ENCODE measurements at places on chromosomes 12 and 14.

GRCh38 chr12:80715713-80716249, 931 bp upstream of the MYF5 start:
- no peak for DNase-seq

GRCh38 chr12:125519026-125519651, 453.9 kb downstream of the AACS start:
- no peak for DNase-seq

- DNase-seq = no peak
These were observed 21.6 kb upstream of the NR4A1 start for GRCh38 chr12:52029685-52030084.

GRCh38 chr12:109029411-109029810, 8.5 kb upstream of the SVOP start:
- no peak for DNase-seq

DNA sequence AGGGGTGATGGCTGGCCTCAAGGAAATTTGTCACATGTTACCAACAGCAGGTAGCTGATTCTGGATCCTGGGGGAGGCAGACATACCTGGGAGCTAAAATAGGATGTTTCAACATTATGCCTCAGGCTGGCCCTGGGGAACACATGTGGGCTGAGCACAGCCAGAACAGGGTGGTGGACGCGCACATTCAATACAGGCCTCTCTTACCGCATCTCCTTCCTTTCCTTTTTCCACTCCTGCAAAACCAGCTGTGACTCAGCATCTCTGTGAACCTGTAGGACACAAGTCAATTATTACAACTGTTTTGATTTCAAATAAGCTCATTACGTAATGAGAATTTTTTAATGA, 61.0 kb downstream of the NT5DC3 start:
- DNase-seq = no peak

DNA sequence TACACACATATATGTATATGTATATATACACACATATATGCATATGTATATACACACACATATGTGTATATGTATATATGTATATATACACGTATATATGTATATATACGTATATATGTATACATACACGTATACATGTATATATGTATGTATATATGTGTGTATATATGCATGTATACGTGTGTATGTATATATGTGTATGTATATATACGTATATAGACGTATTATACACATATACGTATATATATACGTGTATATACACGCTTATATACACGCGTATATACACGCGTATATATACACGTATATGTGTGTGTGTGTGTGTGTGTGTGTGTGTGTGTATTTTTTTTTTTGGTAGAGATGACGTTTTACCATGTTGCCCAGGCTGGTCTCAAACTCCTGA, 32.9 kb upstream of the ZNF740 start:
- no peak for DNase-seq

DNA sequence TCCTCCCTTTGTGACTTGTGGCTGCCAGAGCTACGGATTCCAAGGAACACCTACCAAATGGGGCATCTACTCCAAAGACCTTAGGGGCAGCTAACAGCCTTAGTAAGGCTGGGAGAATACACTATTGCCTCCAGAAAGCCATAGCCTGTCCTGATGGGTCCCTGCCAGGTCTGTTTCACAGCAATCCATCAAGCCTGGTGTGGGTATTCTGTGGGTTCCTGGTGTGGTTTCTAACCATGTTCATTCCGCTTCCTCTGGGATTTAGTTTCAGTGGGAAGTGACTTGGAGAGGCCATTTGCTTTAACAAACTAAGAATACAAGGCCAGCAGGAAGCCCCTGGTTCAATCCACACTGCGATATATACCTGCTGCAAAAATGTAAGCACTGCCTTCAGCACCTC, 220.5 kb downstream of the FOXN3 start:
- DNase-seq = no peak

DNA sequence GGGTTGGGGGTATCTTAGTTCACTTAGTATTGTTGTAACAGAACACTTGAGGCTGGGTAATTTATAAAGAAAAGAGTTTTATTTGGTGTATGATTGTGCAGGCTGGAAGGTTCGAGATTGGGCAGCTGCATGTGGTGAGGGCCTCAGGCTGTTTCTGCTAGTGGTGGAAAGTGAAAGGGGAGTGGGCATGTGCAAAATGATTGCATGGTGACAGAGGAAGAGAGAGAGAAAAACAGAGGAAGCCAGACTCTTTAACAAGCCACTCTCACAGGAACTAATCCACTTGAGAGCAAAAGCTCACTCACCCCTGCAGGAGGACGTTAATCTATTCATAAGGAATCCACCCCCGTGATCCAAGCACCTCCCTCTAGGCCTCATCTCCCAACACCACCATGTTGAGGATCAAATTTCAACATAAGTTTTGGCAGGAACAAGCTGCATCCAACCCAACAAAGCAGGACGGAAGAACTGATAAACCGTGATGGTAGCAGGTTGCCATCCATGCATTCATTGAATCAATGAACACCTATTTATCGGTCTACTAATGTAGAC, 165.0 kb upstream of the GZMB start:
- no peak for DNase-seq

DNA sequence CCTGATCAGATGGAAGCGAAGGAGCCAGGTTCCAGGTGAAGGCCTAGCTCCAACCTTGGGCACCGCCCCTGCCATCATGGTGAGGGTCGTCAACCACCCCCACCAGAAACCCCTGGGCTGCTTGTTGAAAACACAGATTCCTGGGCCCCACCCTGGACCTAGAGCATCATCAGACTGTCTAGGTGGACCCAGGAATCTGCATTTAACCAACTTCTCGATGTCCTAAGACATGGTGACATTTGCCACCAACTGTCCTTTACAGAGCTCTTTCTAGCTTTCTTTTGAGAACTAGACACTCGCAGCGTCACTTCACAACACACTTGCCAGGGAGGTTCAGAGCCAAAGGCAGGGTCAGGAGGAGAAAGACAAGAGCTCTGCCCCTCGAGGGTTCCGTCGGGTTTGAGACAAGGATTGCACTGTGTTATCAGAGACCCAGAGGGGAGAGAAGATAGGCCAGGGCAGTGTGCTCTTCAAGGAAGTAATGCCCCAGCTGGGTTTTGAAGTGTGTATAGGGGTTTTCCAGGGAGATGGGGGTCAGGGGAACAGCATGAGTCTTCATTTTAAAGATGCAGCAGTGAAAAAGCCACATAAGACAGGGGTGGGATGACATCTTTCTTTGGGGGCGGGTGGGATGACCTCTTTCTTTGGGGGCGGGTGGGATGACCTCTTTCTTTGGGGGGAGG, 24.6 kb downstream of the RFLNA start:
- no peak for DNase-seq

GRCh38 chr12:49061157-49061650, 610 bp upstream of the KMT2D start:
- DNase-seq = no peak

- DNase-seq = no peak
These were observed 378.9 kb downstream of the FUT8 start for GRCh38 chr14:65791191-65791981.

GRCh38 chr14:48027115-48027514, 351.7 kb upstream of the MDGA2 start:
- no peak for DNase-seq

DNA sequence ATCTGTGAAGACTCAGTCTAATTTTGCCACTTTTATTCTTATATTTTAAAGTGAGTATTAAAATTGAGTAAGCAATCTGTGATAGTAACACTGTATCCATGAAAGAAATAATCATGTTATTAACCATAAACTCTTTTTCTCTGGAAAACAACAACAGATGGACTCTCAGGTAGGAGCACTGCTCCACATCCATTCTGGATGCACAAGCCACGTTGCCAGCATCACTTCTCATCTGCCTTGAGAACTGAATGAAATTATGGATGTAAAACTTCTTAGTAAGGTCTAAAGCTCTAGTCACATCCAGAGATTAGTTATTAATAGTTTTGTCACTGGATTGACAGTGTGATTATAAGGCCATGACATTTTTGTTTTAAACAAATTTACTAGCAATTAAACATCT, 489.1 kb upstream of the SYT1 start:
- no peak for DNase-seq

- no peak for DNase-seq
These were observed 14.2 kb upstream of the PLEK2 start for GRCh38 chr14:67426161-67426560.

DNA sequence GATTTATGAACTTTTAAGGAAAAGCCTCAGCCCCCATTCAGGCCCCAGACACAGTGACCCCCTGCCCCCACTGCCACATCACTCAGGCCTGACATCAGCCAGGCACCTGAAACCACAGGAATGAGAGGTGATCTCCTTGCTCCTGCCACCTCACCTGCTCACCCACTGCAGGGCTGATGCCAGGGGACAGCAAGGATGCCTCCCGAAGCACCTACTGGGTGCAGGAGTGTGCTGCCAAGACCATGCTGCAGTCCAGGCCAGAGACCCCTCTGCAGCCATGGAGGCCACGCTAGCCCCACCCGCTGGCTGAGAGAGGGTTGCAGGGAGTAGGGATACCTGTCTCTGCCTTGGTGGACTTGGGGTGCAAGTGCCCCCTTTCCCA, 18.6 kb upstream of the KRT7 start:
- no peak for DNase-seq

DNA sequence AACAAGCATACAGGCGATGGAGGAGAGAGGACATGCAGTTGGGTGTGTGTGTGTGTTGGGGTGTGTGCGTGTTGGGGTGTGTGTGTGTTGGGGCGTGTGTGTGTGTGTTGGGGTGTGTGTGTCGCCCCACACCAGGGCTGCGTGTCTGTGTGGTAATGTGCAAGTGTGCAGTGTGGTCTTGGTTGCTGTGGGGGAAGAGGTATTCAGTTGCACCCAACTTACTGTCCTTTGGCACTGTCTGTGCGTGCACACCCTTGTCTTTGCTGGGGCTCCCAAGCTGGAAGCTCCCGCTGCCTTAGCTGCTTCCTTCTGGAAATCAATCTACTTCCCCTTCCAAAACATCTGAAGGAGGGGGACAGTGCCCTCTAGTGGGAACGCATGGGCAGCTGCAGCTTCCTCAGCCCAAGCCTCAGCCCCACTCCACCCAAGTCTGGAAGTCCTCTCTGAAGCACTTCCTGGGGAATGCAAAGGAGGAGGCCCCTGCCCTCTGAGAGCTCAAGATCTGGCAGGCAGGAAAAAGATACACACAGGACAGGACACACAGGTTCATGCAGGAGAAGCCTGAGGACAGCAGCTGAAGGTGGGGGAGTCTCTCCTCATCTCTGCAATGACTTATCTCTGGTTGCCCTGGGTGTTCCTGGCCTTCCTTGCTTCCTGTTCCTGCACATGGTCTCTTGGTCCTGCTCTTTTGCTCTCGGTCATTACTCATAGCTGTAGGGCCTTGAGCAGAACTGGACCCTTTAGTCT, 13.1 kb downstream of the ASIC1 start:
- peak; percentile 47 for DNase-seq

- DNase-seq = no peak
These were observed 67.2 kb upstream of the PLEKHG3 start for GRCh38 chr14:64636980-64637429.

- DNase-seq = no peak
These were observed 404.4 kb downstream of the SLC6A15 start for GRCh38 chr12:84507956-84508850.

DNA sequence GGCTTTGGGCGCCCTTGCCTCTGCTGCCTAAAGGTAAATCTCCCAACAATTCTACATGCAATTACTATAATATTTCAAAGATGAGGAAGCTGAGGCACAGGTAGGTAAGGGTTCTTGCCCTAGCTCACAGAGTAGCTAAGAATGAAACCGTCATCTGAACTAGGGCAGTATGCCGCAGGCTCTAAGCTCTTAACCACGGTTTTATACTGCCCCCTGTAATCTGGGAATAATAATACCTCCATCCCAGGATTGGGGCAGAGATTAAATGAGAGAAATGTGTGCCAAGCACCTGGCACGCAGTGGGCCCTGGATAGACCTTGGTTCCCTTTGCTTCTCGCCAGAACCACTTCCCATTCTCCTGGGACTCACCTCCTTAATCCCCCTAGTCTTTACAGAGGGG, 1.5 kb upstream of the HRK start:
- no peak for DNase-seq

DNA sequence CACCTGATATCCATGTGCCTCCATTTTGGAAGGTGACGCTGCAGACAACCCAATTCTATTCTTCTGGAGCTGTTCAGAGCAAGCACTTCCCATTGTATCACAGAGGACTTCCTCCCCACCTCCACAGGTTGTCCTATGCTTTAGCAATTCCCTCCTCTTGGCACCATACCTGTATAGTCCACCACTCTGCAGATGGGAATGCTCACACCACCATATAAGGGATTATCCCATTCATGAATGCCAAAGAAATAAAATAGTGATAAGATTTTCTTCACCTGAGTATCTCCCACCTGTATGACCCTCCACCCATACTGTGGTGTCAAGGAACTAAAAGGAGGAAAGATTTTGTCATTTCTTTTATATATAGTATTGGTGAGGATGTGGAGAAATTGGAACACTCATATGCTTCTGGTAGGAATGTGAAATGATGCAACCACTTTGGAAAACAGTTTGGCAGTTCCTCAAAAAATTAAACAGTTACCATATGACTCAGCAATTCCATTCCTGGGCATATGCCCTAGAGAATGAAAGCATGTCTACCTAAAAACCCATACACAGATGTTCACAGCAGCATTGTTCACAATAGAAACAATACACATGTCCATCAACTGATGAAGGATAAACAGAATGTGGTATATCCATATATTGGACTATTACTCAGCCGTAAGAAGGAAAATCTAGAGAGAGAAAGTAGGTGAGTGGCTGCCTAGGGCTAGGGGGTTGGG, 75.2 kb downstream of the FIGNL2 start:
- no peak for DNase-seq

DNA sequence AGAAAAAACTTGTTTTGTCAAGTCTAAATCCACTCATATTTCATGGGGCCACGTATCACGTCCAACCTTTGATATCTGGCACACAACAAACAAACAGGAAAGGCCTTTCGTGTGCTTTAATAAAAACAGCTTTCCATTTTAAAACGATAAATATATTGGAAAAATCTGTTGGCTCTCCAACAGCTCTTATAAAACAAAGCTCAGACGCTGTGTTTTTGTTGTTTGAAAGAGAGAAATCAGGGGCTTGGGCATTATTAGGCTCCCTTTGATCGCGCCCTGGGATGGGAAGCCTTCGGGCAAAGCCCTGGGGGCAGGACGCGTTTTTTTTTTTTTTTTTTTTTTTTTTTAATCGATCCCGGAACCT, 429 bp upstream of the PLEKHA5 start:
- DNase-seq = no peak

DNA sequence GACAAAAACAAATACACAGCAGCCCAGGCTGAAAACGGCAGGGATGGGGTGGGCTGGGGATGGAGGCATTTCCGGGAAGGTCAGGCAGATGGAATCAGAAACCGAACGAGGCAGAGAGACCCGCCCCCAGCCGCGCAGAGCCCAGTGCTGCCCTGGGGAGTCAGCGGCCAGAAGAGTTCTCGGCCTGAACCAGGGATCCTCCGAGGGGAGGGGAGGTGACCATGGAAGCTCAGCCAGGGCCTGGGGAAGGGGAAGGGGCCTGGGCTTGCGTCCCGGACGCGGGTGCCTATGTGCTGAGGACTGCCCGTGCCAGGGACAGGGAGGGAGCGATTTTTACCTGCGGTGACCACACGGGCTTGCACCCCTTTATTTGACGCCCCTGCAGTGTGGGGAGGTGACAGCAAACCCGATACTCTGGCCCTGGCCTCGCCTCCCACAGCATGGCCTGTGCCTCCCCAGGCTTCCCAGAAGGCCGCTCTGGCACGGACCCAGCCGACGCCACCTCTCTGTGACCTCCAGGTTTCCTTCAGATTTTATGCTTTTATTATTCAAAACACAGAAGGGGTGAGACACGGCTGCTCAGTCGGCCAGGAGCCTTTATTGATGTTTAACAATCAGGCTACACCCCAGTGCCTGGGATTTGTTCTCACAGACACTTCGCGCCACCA, 7.7 kb downstream of the LRCOL1 start:
- DNase-seq = no peak

GRCh38 chr12:52542157-52542556, 10.8 kb downstream of the KRT71 start:
- DNase-seq = no peak

All from GM12892 (cell line).